ENCODE measurements at places on chromosomes 4 and X. TPM values are rescaled to one million over a fixed set of nuclear protein-coding genes. Genes with fewer than 3 reads are reported as not detected.

DNA sequence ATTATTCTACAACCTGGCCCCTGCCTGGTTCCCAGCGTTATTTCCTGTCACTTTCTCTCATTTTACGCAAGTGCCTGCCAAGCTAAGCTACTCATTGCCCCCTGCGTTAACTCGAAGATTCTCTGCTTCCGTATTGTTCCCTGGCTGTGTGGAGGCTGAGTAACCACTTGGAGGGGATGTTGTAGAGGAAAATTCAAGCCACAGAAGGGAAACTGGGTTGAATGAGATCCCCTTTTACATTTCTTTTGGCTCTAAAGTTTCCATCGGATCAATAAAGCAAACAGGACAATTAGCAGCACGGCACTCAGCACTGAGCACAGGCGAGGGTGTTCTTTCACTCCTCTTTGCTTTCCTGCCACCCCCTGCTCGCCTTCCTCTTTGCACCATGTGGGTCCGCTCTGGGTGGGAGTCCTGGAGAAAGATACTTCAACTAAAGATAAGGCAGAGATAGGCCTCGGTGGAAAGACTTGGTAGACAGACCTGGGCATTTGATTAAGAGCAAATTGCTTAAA, 4.2 kb upstream of the TMSB4X start:
- DNase-seq: no peak

- no peak for DNase-seq
Measured at GRCh38 chr4:123517176-123517575, 120.6 kb downstream of the SPRY1 start.

DNA sequence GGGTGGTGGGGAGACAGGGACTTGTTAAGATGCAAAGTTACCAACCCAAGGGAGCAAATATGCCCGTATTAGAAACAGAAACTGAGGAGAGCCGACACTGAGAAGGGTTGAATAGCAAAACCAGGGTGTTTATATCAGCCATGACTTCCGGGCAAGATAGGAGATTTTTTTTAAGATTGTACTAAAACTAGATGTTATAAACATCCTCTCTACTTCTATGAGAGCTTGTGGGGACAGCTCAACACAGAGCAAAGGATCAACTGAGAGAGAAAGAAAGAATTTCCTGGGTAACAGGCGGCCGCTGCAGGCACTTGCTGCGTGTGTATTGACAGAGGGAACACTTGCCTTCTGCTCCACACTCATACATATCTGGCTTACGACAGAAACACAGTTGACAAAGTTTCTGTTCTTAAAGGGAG, 49.1 kb upstream of the FBXW7 start:
- no peak for DNase-seq

Gene DDX53
- total RNA-seq: not detected

Gene ERCC6L
- 0.26 TPM for total RNA-seq

Measured in ureter (tissue), 1 donor.